ENCODE measurements at places on chromosomes 2 and 18. TPM values are rescaled to one million over a fixed set of nuclear protein-coding genes. Genes with fewer than 3 reads are reported as not detected.

DNA sequence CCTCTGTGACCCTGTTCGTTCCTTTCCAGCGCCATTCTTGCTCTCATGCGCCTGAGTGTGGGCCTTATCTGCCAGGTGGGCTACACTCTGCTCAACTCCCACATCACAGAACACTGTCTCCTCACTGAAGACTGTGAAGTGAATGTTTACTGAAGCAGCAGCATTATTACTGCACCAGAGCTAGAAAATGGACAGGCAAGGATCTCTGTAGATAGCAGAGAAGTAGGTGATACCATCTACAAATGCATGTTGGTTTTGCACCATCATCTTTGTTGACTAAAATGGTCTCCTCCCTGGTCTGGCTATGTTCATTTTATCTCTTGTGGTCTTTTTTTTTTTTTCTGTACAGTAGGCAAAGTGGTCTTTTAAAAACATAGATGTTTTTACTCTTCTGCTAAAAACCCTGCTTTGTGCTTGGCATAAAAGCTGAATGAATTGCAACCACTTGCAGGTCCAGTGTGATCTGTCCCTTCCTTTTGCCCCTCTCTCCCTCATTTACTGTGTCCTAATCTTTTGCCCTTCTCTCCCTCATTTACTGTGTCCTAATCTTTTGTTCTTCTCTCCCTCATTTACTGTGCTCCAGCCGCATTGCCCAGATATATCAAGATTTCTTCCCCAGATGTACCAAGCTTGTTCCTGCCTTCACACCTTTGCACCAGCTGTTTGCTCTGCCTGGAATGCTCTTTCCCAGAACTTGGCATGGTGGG lies 35.4 kb downstream of the BABAM2 start:
- H3K27me3 ChIP-seq: no peaks in the 10 kb centered on the region
- no peak overlapping the region for H3K4me3 ChIP-seq
- H3K4me1 ChIP-seq: peaks cover 11% of the 10 kb centered on the region
- H3K27ac ChIP-seq: no peak overlapping the region
- peaks cover 39% of the 10 kb centered on the region for H3K36me3 ChIP-seq

AP1S3 gene
- 6.9 TPM for total RNA-seq

SPC25 gene
- total RNA-seq: 33.3 TPM

RNMT gene
- 43.7 TPM for total RNA-seq

DNA sequence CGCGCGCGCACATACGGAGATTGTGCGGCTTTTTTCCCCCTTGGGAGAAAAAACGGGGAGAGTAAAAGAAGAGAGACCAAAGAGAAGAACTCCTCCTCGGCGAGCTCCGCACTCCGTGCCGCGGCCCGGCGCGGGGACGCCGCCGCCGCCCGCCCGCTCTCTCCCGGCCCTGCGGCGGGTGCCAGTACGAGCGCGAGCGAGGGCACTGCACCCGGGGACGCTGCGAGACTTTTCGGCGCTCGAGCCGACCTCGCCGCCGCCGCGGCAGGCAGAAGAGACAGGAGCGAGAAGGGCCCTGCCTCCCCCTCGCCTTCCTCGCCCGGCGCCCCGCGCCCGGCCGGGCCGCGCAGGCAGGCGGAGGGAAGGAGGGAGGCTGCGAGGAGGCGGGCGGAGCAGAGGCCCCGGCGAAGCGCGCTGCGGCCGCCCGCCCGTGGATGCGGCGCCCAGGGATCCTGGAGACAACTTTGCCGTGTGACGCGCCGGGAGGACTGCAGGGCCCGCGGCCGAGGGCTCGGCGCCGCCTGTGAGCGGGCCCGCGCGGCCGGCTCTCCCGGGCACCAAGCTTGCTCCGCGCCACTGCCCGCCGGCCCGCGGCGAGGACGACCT lies 857 bp upstream of the INHBB start:
- peaks cover 17% of the 10 kb centered on the region for H3K4me1 ChIP-seq
- H3K36me3 ChIP-seq: peaks cover 3% of the 10 kb centered on the region
- no peak overlapping the region for H3K4me3 ChIP-seq
- H3K27me3 ChIP-seq: peaks cover 63% of the 10 kb centered on the region
- no peak overlapping the region for H3K27ac ChIP-seq

GRCh38 chr2:20668451-20668850 lies 1.5 kb downstream of the GDF7 start:
- H3K27ac ChIP-seq: no peak overlapping the region
- H3K27me3 ChIP-seq: peaks cover 72% of the 10 kb centered on the region
- H3K36me3 ChIP-seq: no peaks in the 10 kb centered on the region

DNA sequence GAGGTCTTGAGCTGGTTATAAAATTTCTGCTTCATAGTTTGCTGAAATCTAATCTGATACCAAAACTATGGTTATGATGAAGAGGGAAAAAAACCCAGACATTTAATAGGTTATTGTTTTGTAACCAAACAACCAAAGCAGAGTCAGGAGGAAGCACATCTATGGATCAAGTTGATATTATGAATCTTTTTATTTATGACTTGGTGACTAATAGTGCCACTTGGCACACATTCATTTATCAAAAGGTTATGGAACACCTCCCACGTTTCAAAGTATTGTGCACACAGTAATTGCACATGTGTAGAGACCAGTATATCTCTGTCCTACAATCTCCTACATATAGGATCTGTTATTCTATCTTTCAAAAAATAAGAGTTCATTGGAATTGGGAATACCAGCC lies 93.0 kb downstream of the DPP4 start:
- peaks cover 29% of the 10 kb centered on the region for H3K36me3 ChIP-seq
- H3K27me3 ChIP-seq: no peaks in the 10 kb centered on the region
- H3K4me1 ChIP-seq: peaks cover 53% of the 10 kb centered on the region

IL18RAP gene
- 7.2 TPM for total RNA-seq

GRCh38 chr2:122736279-122736678 lies 980.8 kb downstream of the TSN start:
- H3K4me3 ChIP-seq: no peak overlapping the region
- no peaks in the 10 kb centered on the region for H3K27me3 ChIP-seq
- no peak overlapping the region for H3K27ac ChIP-seq
- no peaks in the 10 kb centered on the region for H3K36me3 ChIP-seq
- peaks cover 10% of the 10 kb centered on the region for H3K4me1 ChIP-seq

GCFC2 gene
- total RNA-seq: 21.6 TPM

GRCh38 chr2:74863802-74864248 lies 29.9 kb downstream of the HK2 start:
- no peak overlapping the region for H3K4me3 ChIP-seq
- H3K27ac ChIP-seq: no peak overlapping the region
- H3K4me1 ChIP-seq: peaks cover 40% of the 10 kb centered on the region
- peaks cover 13% of the 10 kb centered on the region for H3K36me3 ChIP-seq
- no peaks in the 10 kb centered on the region for H3K27me3 ChIP-seq

MAP4K4 gene
- total RNA-seq: 77.5 TPM

ANKRD30B gene
- total RNA-seq: not detected

GRCh38 chr2:172279813-172280212 lies 147.6 kb upstream of the ITGA6 start:
- no peaks in the 10 kb centered on the region for H3K4me1 ChIP-seq
- H3K27me3 ChIP-seq: peaks cover 5% of the 10 kb centered on the region
- DNase-seq: no peak
- H3K27ac ChIP-seq: no peak overlapping the region
- no peak overlapping the region for H3K4me3 ChIP-seq

GRCh38 chr2:201150454-201151020 lies 32.4 kb upstream of the CASP10 start:
- peaks cover 73% of the 10 kb centered on the region for H3K36me3 ChIP-seq
- H3K27ac ChIP-seq: peak overlapping the region; percentile 68
- H3K4me1 ChIP-seq: peaks cover 32% of the 10 kb centered on the region

All from activated CD4-positive, alpha-beta memory T cell treated with anti-CD3 and anti-CD28 coated beads, Interleukin-2, amount 10 ng/mL, durations not matched to agents 7 days and 5 days (primary cell).